ENCODE measurements at places on chromosomes 13 and 19.
A peak's percentile ranks its signal among the peaks of the same experiment; 100 is the strongest.

- DNase-seq = no peak
Measured at GRCh38 chr19:2808129-2808941, 11.3 kb upstream of the ZNF554 start.

- DNase-seq = no peak
Measured at GRCh38 chr13:75123428-75123827, 358.5 kb downstream of the TBC1D4 start.

DNA sequence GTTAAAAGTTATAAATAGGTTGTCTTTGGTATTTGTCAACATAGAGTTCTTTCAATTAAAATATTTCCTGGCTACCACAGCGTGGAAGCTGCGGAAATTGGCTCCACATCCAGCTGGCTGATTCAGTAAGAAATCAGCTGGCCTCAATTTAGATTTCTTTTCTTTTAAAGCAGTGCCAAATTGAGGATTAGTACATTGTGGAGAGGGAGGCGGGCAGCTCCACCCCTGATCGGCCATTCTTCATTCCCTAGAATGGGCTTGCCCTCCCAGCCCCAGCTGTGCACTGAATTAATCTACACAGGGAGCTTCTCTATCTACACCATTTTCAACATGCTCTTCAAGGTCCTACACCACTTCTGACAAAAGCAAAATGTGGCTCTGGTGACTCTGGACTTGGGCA is 624.8 kb downstream of the DACH1 start:
- no peak for DNase-seq

DNA sequence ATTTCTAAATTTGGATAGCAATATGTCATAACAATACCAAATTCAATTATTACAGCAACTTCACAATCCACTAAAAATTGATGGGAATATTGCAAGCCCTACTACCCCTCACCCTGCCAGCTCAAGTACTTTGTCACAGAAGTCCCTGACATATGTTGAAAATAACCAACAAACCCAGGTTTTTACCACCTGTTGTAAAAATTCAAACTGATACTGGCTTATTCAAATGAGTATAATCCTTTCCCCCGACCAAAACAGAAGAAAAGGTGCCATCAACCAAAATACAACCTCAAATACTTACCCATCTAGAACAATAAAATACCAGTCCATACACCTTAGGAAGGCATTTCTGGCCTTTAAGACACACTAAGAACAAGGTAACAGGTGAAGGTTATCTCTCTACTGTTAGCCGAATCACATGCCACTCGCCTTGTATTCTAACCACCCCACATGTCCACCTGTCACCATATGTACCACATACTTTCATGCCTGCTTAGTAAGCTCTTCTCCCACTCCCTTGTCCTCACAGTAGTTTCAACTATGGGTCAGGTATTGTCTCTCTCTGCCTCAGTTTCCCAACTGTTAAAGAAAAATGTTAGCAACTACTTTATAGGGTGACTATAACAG is 53.1 kb downstream of the USP12 start:
- no peak for DNase-seq

- peak; percentile 92 for DNase-seq
Measured at GRCh38 chr19:1260749-1261537, 8.2 kb upstream of the CIRBP start.

DNA sequence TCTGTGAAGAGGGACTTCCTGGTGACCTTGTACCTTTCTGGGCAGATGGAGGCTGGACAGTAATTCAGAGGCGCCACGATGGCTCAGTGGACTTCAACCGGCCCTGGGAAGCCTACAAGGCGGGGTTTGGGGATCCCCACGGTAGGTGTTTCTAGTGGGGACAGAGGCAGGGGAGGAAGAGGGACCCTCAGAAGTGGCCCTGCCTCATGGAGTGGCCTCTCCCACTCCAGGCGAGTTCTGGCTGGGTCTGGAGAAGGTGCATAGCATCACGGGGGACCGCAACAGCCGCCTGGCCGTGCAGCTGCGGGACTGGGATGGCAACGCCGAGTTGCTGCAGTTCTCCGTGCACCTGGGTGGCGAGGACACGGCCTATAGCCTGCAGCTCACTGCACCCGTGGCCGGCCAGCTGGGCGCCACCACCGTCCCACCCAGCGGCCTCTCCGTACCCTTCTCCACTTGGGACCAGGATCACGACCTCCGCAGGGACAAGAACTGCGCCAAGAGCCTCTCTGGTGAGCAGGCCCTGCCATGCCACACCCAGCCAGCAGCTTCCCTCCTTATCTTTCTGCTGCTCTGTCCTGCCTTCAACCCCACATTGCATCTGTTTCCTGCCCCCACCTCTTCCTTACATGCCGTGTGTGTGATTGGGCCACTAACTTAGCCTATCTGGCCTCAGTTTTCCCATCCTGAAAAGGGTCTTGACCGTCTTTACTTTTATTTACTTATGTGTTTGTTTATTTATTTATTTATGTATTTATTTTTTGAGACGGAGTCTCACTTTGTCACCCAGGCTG is 7.3 kb downstream of the ANGPTL4 start:
- no peak for DNase-seq

DNA sequence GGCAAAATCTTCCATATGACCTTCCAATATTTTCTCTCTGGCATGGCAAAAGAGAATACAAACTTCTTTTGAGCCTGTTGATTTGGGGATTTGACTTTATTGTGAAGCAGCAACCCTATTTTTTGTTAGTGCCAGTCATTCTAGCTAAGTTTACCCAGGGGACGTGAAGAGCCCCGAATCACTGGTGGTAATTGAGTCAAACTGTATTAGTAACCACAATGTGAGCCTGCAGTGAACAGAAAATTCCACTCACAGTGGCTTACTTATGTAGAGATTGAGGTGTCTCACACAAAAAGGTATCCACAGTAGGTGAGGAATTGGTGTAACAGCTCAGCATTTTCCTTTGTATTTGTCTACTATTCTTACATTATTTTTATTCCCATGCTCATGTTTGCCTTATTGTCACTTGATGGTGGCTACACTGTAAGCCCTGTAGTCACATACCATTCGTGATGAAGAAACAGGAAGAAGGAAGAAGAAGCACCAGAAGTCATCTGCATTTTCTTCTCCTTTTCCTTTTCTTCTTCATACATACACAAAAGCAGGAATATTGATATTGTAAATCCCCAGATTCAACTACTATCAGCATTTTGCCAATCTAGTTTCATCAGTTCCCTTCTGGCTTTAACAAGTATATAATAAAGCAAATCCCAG is 33.3 kb upstream of the MYCBP2 start:
- DNase-seq = no peak

- DNase-seq = no peak
Measured at GRCh38 chr19:16928916-16929315, 40.1 kb downstream of the F2RL3 start.

GRCh38 chr13:30216111-30216510 is 91.2 kb downstream of the KATNAL1 start:
- DNase-seq = no peak

GRCh38 chr13:100674572-100674871 is at the start of gene TMTC4:
TSS of gene TMTC4 (minus strand) at chr13:100674795. CDS start at chr13:100670362, 4,433 bp downstream.
- no peak for DNase-seq

DNA sequence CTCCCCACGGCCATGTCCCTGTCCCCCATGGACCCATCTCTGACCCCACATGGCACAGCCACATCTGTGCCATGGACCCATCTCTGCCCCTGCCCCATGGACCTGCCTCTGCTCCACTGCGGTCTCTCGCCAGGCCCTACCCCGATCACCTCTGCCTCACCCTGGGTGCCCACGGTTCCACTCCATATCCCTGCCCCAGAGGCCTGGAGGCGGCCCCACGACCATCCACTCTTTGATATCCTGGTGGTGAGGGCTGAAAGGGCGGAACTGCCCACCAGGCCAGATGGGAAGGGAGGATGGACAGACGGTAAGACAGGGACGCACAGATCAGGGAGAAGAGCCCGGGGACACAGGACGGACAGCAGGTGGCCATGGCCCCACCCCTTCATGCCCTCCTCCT is 327 bp downstream of the PTGER1 start:
- no peak for DNase-seq

DNA sequence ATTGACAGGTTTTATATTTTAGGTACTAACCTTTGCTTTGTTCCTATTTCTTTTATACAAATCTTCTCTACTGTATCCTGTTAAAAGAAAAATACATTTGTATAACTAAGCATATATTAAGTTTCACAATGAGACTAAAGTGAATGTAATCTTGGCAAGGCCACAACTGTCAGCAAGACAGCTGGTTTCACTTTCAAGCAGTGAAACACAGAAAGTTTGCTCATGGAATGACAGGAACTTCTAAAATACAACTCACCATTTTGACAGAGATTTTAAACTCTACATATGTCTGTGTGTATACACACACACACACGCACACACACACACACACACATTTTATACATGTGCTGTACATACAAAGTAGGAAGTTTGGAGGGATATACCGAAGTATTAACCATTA is 53.3 kb downstream of the PARP4 start:
- no peak for DNase-seq

DNA sequence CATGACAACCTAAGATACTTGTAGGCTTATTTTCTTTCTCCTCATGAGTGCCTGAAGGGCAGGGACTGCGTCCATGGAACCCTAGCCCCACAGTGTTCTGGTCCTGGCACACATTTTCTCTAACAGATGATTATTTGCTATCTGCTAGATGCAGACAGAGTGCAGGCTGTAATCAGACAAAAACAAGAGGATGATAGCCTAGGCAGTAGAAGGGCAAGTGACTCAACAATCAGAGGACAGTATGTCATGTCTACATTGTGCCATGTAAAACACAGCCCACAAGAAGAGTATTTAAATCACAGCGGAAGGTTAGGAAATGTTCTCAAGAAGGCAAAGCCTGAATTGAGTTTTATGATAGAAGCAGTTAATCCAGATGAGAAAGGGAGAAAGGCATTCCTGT is 29.3 kb downstream of the MIPEP start:
- DNase-seq = no peak

DNA sequence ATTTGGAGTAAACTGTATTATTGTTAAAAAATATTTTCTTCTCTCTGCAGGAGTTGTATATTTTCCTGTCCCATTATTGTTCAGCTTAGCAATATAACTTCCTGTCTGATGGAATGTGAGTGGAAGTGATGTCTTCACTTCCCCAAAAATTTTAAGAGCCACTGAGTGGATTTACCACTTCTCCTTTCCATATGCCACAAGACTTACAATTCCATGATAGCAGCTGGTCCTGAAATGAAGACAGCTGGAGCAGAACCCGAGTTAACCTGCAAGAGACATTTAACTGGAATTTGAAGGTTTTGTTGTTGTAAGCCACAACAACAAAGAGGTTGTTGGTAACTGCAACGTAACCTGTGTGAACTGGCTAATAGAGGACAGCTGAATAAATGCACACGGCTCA is 23.4 kb upstream of the TBC1D4 start:
- no peak for DNase-seq

GRCh38 chr19:14603990-14604387 is 21.1 kb downstream of the CLEC17A start:
- no peak for DNase-seq

All from hippocampal formation (tissue), 2 donors.